Right atrium auricular region (tissue), 2 donors: ENCODE measurements at places on chromosomes 1 and 21. TPM values are rescaled to one million over a fixed set of nuclear protein-coding genes. Genes with fewer than 3 reads are reported as not detected.

Gene PDE9A
- total RNA-seq = 1.1 TPM

Gene HMGB4
- total RNA-seq = not detected

Gene LRRC7
- 0.75 TPM for total RNA-seq

- DNase-seq = no peak
Measured at GRCh38 chr1:204478172-204478899, 16.3 kb downstream of the PIK3C2B start.

DNA sequence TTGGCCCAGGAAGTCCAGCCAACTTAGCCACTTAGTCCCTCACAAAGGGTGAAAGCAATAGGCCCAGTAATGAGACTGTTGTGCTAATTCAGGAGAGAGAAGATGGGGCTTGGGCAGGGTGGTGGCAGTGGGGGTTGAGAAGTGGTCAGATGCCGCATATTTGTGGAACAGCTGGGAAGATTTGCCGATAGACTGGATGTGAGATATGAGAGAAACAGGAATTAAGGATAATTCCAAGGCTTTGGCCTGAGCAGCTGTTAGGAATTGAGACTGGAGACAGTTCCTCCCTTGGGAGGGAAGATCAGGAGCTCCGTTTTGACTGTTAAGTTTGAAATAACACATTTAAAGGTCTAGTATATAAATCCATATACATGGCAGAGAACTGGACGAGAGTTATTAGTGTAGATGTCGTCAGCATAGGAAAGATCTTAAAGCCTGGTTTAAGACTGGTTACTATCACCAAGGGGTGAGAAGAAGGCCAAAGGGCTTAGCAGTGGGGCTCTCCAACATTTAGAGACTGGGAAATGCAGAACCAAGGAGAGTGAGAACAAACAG lies 323.7 kb upstream of the FAM78B start:
- DNase-seq = no peak

DNA sequence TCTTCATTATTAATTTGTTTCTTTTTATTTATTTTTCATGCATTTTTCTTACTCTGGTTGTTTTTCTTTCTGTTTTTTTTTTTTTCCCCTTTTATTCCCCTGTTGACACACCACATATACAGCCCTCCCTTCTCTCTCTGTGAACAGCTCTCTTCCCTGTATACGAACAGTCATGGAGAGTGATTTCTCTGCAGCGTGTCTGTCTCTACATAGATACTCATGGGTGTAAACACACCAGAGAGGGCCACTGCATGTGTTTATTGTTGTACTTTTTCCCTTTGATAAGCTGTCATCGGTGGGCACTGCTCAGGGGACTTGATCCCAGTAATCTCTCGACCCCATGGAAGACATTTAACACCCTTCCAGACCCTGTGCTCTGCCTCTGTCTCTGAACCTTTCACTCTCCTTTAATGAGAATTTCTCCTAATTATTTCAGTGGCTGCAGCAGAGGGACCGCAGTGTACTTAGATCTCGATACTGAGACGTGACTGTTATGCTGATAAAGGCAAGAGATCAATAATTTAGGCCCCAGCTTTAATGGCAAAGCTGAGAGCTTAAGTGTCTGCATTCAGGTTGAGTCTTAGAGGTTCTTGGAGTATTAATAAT lies 113.1 kb downstream of the PBX1 start:
- DNase-seq = no peak
